ENCODE measurements at places on chromosomes 16 and 17. TPM values are rescaled to one million over a fixed set of nuclear protein-coding genes. Genes with fewer than 3 reads are reported as not detected.

The KRT28 gene
- not detected for total RNA-seq

The PITPNM3 gene
- total RNA-seq = 24.2 TPM

The HSD17B2 gene
- total RNA-seq = 2.4 TPM

The SCNN1G gene
- 4.7 TPM for total RNA-seq

The OTOP2 gene
- total RNA-seq = 0.28 TPM

The TP53TG3F gene
- total RNA-seq = not detected

The ZNF19 gene
- 5.2 TPM for total RNA-seq

The ADCY7 gene
- 20.0 TPM for total RNA-seq

The TBC1D3G gene
- total RNA-seq = not detected

The GRB2 gene
- 61.5 TPM for total RNA-seq

The SLC52A1 gene
- 0.52 TPM for total RNA-seq

The HOXB9 gene
- total RNA-seq = 3.2 TPM

The GPR179 gene
- total RNA-seq = not detected

The CNEP1R1 gene
- 23.3 TPM for total RNA-seq

The NPIPA3 gene
- total RNA-seq = 0.67 TPM

The TPSG1 gene
- not detected for total RNA-seq

The NQO1 gene
- total RNA-seq = 421 TPM

The SCARF1 gene
- 0.28 TPM for total RNA-seq

The CDH5 gene
- not detected for total RNA-seq

The CACNG3 gene
- not detected for total RNA-seq

The NUPR1 gene
- total RNA-seq = 160 TPM

The GDPD1 gene
- total RNA-seq = 1.9 TPM

The ARL5C gene
- total RNA-seq = not detected

The SPIRE2 gene
- total RNA-seq = 1.7 TPM

The PARN gene
- 30.2 TPM for total RNA-seq

The ADAD2 gene
- total RNA-seq = not detected

The OR4D1 gene
- not detected for total RNA-seq

The PKMYT1 gene
- 4.2 TPM for total RNA-seq

The TMC8 gene
- 0.07 TPM for total RNA-seq

The BCAS3 gene
- 36.3 TPM for total RNA-seq

The OR1A1 gene
- total RNA-seq = not detected

The SDR42E2 gene
- not detected for total RNA-seq

The IGF2BP1 gene
- total RNA-seq = not detected

The ANKRD40CL gene
- total RNA-seq = not detected

The ALOX15B gene
- 45.3 TPM for total RNA-seq

The NACA2 gene
- total RNA-seq = not detected

The ITGB3 gene
- 28.7 TPM for total RNA-seq

The ELMO3 gene
- total RNA-seq = 25.8 TPM

The CCL11 gene
- total RNA-seq = not detected
